Cerebellum (tissue), 4 donors: ENCODE measurements at places on chromosomes 7 and 10. TPM values are rescaled to one million over a fixed set of nuclear protein-coding genes. Genes with fewer than 3 reads are reported as not detected.

BAMBI gene
- 4.1 TPM for total RNA-seq

FEZF1 gene
- not detected for total RNA-seq

UPK3B gene
- total RNA-seq = 2.1 TPM

ANXA8L1 gene
- total RNA-seq = not detected

CD36 gene
- 32.1 TPM for total RNA-seq

SLC29A4 gene
- 22.6 TPM for total RNA-seq
